ENCODE measurements at places on chromosomes 5 and 9.

GRCh38 chr5:176382721-176383120 lies 5.7 kb downstream of the NOP16 start:
- no peak for DNase-seq

GRCh38 chr5:146910239-146910638 lies 31.7 kb upstream of the PPP2R2B start:
- DNase-seq, result no peak

DNA sequence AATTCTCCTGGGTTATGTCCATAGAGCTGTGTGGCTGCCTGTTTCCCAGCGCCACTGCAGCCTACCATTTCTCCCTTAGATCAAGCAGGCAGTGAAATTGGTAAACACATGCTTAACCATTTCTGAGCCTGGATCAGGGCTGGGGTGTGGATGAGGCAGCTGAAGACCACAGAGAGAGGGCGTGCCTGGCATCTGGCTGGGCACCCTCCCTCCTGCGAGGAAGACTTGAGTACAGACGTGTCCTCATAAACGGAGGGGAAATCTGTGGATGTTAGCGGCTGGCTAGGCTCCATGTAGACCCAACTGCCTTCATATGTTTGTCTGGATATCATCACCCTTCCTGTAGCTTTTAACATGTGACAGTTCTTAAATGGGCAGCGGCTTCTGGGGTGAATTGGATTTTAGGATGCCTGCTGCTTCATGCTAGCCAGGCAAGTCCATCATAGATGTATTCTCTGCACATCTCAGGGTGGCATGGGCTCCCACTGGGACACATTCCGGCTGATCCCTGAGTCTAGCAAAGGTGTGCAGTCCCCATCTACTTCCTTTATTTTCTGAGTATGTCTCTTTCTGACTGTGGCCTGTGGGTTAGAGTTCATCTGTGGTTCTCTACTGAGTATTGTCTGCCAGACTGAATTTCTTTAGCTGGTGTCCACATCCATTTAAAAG lies 11.0 kb downstream of the RGS3 start:
- no peak for DNase-seq

- no peak for DNase-seq
Measured at GRCh38 chr9:127905788-127906191, 6.4 kb upstream of the ST6GALNAC6 start.

DNA sequence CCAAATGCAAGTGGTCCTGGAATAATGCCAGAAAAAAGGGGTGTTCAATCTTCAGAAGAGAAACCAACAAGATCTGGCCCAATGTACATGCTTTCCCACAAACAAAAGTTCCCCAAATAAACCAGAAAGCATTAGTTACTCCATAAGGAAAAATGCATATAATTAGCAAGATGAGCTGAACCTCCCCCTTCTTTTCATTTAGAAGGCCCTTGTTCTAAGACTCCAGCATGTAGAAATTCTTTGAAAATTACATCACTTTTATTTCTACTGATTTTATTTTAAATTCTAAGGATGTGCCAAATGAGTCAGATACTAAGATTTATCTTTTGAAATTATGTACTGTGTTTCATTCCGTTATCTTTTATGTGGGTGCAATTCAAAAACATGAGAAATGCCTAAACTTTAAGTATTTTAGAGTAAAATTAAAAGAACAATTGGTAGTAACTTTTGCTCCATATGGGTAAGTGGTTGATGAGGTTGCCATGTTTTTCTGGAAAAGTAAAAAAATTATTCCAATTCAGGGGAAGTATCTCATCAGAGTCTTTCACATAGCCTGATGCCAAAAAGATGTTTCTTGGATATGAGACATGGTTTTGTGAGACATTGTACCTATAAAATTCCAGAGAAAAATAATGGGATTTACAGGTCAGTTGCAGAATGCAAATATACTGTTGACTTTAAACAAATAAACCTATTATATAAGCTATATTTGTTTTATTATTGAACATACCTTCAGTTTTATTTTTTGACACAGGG lies 106.5 kb upstream of the CCDC112 start:
- DNase-seq, result no peak

Data from kidney tubule cell (primary cell).